Fibroblast of skin of right biceps (primary cell): ENCODE measurements at places on chromosomes 7 and 10.
A peak's percentile ranks its signal among the peaks of the same experiment; 100 is the strongest.

DNA sequence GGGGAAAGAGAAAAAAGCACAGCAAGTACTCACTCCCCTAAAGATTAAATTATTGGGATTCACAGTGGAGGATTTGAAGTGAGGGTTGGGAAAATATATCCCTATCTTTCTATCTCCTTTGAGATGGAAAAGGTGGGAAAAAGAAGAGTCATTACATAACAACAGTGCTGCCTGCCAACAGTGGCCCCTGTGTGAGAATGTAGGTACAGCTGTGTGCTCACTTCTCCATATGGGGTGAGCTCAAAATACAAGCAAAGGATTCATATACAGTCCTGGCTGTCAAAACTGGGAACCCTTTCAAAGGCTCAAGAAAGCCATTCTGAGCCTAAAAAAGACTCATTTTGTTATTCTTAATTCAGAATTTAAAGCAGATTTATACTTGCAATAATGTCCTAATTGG, 458.5 kb downstream of the GPAM start:
- no peak for DNase-seq

- DNase-seq: no peak
Measured at GRCh38 chr10:45518741-45519140, 144.7 kb downstream of the ALOX5 start.

DNA sequence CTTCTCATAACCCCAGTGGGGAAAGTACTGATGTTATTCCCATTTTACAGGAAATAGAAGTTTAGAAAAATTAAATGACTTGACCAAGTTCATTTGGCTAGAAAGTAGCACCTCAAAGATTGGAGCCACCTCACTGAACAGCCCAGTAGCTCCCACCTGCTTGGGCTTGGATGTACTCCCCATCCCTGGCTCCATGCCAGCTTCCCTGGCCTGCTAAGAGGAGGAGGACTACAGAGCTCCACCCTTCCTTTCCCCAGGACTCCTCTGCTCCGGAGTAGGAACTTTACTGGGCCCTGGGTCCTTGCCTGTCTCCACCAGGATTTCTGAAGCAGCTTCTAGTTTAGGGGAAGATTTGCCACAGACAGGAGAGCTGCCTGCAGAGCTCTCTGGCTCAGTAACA, 3.1 kb downstream of the HPS6 start:
- peak; percentile 16 for DNase-seq

- DNase-seq: no peak
Measured at GRCh38 chr10:106973288-106973687, 191.2 kb downstream of the SORCS1 start.

- DNase-seq: no peak
Measured at GRCh38 chr10:7283246-7283645, 127.6 kb downstream of the SFMBT2 start.

DNA sequence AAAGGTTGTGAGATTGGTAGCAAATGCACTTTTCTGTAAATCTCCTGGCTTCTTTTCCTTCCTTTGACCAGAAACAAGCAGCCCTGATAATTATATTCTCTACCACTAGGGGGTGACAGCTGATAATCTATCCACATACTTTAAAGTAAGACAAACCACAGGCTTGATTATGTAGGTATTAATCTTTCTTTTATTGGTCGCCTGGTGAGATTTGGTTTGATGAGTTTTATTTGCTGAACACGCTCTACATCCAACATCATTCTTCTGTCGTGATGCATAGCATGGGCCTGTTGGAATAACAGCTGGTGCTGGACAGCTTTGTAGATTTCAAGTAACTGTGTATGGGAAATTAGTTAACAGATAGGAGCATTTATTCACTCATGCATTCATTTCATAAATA, 63.5 kb downstream of the ZNF365 start:
- DNase-seq: peak; percentile 86

DNA sequence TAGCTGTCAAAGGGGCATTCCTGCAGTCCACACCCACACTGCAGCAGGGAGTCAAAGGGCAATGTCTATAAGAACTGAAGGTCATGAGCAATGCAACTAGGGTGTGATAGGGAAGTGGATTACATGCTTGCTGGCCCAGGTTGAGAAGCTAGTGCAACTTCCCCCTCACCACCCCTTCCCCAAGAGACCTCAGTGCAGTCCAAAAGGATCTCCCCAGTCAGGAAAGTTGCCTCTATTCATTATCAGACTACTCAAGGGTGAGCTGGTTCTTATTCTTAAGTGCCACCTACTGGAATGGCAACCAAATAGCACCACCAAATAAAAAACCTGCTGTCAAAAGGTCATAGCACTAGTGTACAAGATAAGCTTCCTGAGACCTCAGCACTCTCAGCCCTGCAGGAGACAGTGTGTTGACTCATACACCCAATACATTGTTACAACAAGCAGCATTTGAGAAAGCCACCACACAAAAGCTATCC, 28.2 kb downstream of the MTERF1 start:
- DNase-seq: peak; percentile 19

DNA sequence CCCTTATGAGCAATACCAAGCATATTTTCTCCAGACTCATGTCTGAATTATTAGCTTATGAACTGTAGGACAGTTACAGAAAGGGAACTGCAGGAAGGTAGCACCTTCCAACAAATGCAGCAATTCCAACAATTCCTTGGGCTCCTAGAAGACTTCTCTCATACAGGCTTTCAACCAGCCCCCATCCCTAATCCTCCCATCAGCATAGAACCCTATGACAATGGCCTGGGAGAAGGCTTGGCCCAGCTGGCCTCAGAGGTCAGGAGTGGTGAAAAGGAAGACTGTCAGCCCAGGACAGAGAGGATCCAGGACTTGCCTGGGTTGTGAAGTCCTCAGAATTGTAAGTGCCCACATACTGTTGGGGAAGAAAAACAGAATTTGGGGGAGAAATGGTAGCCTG, 5.9 kb downstream of the VPS41 start:
- no peak for DNase-seq

DNA sequence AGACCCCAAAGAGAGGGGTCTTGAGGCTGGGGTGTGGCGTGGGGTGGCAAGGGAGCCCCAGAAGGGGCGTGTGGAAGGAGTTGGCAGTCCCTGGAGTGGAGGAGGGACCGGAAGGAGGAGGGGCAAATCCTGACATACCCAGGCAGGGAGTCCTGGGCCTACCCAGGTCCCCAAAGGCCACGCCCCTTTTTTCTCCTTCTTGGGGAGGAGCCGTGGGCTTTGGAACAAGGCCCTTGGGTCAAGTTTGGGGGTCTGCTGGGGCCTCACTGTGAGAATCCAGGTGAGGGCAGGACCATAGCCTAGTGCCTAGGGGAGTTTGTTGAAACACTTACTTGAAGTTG, 1.2 kb upstream of the SMARCD3 start:
- peak; percentile 71 for DNase-seq

GRCh38 chr7:102286237-102287110, at the start of gene SH2B2:
SH2B2 (plus strand) TSS chr7:102286868; CDS start chr7:102300551, 13,683 bp downstream.
- DNase-seq: peak; percentile 67

DNA sequence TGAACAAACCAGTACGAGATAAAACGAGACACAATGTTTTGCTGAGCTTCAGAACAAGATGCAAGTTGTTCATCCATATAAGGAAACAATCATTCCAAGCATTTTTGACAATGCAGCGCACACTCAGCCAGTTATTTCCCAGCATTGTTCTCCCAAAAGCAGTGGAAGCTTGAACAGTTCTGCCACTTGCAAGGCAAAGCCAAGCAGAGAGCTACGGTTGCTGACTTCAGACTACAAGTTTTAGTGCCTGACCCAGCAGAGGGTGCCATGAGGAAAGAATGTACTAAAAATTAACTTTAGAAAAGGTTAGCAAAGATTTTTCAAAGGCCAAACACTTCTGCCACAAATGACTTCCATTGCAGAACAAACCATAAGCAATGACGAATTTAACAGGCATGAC, 152.5 kb downstream of the SLC25A13 start:
- DNase-seq: peak; percentile 6

DNA sequence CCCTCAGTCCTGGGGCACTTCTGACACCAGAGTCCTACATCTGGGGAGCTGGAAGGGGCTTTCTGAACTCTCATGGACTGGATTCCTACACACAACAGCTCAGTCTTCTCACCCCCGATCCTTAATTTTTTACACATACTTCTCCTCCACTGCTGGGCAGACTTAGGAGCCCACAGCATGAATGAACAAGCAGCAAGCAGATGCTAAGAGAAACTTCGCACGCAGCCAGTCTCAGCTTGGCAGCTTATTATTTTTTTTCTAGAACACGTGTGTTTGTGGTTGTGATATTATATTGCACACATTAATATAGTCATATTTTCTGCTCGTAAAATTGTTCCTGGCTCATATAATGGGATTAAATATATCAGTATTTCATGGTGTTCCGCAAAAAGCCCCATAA, 50.9 kb upstream of the LOXL4 start:
- DNase-seq: peak; percentile 45

GRCh38 chr7:4156190-4156589, 525.9 kb upstream of the FOXK1 start:
- DNase-seq: no peak

DNA sequence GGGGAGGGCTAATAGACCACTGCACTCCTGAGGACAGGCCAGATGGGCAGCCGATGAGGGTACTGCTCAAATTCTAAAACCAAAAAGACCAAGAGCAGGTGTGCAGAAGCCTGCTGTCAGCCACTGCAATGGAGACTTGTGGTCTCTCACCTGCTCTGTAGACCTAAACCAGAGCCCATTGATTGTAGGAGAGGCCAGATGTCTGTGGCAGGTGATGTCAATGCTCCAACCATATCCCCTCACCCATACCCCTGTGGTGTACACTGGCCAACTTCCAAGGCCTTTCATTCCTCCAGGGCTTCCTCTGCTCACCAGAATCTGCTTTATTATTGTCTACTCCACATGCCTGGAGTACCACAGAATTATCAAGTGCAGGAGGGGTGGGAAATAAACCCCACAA, 116.9 kb upstream of the CHST15 start:
- no peak for DNase-seq

GRCh38 chr10:124323806-124324205, 94.9 kb downstream of the OAT start:
- DNase-seq: no peak

DNA sequence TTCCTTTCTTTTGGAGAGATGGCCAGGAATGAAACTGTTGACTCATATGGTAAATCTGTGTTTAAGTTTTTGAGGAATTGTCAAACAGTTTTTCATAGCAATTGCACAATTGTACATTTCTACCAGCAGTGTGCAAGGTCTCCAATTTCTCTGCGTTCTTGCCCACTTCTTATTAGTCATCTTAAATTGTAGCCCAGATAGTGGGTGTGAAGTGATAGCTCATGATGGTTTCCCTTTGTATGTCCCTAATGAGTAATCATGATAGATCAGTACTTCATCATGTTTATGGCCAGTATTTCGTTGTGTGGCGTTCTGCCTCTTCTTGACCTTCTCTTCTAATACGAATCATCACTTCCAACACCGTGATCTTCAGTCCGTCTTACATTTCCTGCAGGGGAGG, 136.3 kb downstream of the DOCK1 start:
- DNase-seq: peak; percentile 92

DNA sequence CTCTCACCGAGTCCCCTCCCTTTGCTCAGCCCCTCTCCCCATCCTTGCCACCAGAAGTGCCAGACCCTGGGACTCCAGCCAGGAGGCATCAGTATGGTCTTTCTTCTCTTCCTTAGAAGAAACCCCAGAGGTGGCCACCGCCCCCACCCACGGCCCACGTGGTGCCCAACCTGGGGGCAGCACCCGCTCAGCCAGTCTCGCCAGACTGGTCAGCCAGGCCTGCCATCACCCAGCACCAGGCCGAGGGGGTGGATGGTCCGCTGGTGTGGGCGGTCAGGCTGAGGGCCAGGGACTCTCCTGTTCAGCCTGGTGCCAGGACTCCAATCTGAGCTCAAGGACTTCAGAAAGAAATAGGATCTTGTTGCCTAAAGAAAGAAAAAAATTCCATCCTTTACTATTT, 5.8 kb upstream of the CLDN4 start:
- DNase-seq: no peak

DNA sequence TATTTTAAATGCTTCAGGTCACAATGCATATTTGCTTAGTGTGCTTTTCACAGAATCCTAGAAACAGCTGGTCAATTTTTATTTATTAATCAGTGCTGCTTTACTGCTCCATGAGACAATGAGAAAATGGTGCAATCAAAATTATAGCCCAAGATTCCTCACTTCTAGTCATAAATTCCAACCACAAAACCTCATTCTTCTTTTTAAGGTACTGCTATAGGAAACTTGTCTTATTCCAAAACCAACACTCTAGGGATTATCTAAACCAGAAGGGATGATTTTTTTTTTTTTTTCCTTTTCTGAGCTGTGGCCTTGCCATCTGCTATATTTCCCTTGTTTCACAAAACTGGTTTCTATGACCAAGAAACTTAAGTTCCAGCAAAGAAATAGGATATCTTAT, 64.0 kb upstream of the SEMA3A start:
- DNase-seq: peak; percentile 79

DNA sequence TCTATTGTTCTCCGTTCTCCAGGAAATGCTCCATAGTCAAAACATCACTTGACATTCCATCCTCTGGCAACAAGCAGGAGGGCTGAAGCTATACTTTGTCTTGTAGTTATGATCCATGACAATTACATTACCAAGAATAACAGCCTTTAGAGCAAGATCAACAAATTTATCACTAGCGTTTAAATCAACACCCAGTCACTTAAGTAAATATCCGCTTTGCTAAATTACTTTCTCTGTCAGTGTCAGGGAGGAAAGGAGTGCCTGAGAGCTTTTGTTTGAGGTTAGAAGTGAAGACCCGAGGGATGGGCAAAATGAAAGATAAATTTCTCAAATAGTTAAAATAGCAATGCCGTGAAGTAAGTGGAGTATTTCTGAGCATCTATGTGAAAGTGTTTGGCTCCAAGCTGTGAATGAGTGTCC, 236.1 kb upstream of the BMPER start:
- peak; percentile 66 for DNase-seq

DNA sequence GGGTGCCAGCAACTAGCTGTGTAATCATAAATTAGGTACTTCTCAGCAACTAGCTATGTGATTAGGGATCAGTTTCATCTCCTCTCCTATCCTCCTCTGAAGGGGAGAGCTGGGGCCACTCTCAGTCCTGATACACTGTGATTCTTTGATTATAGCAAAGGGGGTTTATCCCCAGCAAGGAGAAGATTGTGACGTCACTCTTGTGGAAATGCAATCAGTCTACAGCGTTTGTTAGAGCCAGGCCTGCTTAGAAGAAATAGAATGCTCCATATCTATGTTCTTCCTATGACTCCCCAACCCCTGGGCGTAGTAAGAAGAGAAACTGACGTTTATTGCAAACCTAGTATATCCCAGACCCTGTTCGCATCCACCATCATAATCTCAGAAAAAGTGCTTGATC, 308.2 kb downstream of the GFRA1 start:
- DNase-seq: no peak
